Right ventricle myocardium inferior (tissue), 1 donor: ENCODE measurements at places on chromosomes 3 and 15.
A peak's percentile ranks its signal among the peaks of the same experiment; 100 is the strongest.

GRCh38 chr15:62758952-62759349 is 283.6 kb upstream of the TPM1 start:
- no peak for DNase-seq

GRCh38 chr15:74302821-74303359 is 64.6 kb downstream of the CYP11A1 start:
- DNase-seq: peak; percentile 59

DNA sequence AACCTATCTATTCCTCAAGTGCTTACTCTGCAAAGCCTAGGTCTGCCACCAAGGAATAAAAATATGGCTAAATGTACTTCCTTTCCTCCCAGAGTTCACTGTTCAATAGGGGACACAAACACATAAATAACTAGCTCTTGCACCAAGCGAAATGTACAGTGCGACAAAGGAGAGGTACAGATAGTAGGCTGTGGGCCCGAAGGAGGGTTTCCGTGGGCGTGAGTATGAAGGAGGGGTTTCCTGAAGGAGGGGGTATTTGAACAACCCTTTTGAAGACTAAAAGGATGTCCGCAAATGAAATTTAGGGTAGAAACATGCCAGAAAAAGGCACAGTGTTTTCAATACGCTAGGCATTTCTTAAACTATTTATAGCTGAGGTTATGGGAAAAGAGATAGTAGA is 207.9 kb downstream of the LPP start:
- DNase-seq: no peak

- peak; percentile 93 for DNase-seq
These were observed 63.7 kb upstream of the ULK4 start for GRCh38 chr3:42025370-42026138.

DNA sequence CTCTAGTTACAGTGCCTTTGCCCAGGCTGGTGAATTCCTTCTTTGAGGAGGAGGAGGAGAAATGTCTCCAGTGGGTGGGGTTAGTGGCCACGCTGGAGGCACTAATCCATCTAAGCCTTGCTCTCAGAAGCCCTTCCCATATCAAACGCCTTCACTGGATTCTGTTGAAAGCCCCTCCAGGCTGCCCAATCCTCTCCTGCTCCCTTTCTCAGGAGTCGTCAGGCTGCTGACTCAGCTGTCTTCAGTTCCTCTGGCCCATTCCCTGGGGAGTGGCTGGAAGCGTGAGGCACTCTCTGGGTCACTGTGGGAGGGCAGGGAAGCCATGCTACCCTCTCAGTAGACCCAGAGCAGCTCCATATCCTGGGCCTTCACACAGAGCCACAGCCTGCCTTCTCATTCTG is 2.7 kb downstream of the AP2M1 start:
- DNase-seq: no peak

DNA sequence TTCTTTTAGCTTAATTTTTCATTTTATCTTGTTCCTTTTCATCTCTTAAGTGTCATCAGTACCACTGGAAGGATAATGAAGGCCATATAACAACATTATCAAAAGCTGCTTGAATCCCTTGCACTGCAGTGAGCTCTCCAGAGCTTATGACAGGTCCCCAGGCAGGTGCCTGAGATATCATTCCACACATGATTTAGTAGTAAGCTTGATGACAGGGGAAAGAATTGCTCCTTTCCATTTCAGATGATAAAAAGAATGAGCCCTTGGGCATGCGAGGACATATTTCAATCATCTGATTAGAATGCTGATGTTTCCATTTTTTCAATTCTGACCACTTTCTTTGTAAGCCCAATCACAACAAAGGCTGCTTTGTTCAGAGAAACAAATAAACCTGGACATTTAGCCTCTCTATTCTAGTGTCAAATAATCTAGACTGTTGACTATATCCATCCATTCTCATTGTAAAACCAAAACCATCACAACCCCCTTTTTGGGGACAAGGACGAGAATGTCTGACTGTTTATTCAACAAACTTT is 567.8 kb downstream of the IGSF11 start:
- DNase-seq: no peak

DNA sequence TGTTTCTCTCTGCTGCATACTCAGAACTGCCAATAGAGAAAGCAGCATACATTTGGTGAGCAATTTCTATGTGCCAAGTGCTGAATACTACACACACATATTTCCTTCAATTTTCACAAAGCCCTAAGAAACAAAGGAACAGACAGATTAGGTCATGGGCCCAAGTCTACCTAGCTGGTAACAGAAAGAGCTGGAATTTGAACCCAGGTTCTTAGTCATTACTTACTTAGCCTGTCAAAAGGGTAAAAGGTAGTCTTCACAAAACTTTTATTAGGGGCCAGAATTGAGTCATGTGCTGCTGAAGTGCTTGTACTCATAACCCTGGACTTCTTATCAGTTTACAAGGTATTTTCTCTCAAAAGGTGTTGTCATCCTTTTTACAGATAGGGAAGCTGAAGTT is 10.4 kb upstream of the ABHD17C start:
- no peak for DNase-seq

GRCh38 chr3:47412842-47413520 is 32.2 kb downstream of the PTPN23 start:
- no peak for DNase-seq

GRCh38 chr3:71758091-71758490 is 4.4 kb downstream of the GPR27 start:
- no peak for DNase-seq

- DNase-seq: no peak
These were observed 36.0 kb downstream of the XYLB start for GRCh38 chr3:38382506-38383080.

- no peak for DNase-seq
These were observed 367.5 kb downstream of the ROBO2 start for GRCh38 chr3:77407441-77407840.

DNA sequence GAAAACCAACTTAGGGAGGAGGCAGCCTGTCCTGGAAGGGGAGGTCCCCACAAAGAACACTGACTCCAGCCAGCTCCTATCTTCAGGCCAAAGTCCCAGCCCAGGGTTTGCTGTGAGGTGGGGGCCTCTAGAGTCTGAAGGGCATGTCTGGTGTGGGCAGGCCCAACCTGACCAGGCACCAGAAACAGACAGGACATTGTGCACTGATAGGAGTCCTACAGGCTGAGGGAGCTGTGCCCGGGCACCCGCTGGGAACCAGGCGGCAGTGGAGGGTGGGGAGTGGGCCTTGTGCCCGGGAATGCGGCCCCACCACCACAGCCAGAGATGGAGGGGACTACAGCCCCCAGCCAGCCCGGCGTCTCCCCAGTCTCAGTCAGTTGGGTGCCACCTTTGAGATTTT is 161.4 kb downstream of the WNT7A start:
- no peak for DNase-seq

GRCh38 chr3:99638167-99638948 is at the start of gene COL8A1:
TSS of gene COL8A1 (plus strand) at chr3:99638594. CDS start at chr3:99790683, 152,089 bp downstream.
- peak; percentile 75 for DNase-seq

DNA sequence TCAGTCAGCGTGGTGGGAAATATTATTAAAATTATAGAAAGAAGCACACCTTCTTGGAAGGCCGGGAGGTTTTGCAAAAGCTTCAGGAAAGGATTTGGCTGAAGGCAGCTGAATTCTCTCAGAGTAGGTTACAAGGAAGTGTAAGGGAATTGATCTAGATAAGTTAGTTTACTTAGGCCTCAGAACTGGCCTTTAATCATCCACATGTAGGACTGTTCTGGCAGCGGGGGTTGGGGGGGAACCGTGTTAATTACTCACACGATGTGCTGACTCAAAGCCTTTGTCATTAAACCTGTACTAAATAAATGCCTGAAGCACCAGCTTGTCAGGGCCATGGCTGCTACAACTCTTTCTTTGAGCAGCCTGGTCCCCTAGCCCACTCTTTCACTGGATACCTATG is 12.8 kb downstream of the ASB14 start:
- no peak for DNase-seq

GRCh38 chr3:52436500-52437149 is 8.3 kb downstream of the SEMA3G start:
- DNase-seq: no peak

DNA sequence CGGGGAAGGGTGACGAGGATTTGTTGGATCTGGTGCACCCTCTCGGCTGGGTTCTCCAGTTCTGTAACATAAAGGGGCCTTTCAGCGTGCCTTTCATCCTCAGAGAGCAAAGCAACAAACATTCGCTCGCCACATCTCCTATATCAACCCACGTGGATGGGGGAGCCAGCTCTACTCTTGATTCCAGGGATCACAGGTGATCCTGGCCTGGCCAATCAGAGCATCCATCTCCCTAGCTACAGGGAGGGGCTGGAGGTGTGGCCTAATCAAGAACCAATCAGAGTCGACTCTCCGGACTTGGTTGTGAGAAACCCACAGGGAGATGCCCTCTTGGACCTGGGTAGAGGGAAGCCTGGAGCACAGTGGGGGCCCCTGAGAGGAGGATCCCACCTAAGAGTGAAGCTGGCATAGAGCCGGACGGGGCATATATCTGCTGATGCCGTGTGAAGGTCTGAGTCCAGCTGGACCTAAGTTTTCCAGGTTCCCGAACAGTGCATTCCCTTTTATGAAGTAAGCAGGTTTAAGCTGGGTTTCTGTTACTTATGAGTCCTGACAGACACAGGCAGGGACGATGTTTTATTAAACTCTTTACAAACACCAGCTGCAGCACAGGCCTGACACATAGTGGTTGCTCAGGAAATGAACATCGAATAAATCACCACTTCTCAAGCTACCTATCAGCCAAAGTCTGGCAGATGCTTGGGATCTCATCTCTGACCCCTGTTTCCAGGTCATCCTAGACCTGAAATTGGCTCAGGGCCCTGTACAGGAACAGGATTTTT is 50.7 kb upstream of the RAD18 start:
- DNase-seq: no peak

GRCh38 chr3:171057072-171057471 is 30.6 kb upstream of the SLC2A2 start:
- no peak for DNase-seq

DNA sequence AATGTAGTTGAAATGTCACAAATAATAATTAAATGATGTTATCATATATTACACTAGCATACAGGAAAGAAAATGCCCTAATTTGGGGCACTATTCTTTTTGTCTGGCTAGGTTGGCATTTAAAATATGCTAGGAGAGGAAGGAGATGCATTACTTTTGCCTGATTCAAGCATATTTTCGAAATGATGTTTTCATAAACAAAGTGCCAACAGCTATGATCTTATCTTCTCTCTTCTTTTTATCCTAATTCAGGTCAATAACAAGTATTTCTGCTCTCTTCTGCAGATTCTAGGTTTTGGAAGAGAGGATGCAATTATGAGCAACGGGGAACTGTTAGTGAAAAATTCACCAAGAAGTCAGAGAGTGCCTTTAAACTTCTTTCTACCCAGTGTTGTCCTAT is 55.8 kb upstream of the NR2F2 start:
- DNase-seq: no peak

DNA sequence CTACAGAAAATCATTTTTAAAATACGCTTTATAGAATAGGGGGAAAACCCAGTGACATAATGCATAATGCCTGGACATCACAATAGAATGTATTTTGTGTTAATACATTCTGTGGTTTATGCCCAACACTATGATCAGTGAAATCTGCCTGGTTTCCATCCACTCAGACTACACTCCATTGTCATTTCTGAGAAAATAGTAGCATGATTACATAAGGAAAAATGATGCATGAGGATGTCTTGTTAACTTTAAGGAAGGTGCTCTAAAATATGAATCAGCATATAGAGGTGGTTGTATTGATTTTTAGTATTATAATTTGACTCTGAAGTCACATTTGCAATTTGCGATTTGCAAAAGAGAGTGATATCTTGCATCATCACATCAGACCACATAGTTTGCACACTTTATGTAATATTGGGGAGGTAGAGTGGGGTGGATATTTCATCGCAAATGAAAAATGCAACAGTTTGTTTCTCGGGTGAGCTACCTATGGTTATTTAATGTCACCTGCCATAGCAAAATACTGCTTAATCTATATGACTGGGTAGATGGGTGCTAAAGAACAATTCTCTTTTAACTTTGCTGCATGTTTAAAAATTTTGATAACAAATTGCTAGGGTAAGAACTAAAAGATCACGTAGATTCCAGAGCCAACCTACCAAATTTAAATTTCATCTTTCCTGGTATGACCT is 403.9 kb downstream of the IL5RA start:
- DNase-seq: no peak

DNA sequence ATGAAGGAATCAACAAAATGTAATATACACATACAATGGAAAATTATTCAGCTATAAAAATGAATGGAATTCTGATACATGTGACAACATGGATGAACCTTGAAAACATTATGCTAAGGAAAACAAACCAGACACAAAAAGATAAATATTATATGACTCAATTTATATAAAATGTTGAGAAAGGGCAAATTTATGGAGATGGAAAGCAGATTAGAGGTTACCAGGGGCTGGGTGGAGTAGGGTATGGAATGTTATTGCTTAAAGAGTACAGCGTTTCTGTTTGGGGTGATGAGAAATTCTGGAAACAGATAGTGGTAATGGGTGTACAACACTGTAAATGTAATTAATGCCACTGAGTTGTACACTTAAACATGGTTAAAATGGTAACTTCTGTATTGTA is 50.9 kb downstream of the EMC4 start:
- DNase-seq: no peak

DNA sequence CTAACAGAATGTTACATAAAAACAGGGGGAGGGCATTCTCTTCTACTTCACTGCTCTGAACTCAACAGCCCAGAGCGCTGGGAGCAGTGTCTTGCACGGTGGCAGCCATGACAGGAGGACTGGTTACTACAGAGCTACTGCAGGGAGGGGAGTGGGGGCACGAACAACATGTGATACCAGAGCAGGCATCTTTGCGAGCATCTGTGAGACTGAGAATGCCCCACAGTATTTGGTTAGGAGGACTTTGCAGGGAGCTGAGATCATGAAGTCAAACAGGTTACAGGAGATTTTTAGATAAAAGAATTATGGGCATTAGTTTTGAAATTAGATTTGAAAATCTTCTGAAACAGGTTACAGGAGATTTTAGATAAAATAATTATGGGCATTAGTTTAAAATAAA is 58.8 kb upstream of the GOLGA8B start:
- no peak for DNase-seq

DNA sequence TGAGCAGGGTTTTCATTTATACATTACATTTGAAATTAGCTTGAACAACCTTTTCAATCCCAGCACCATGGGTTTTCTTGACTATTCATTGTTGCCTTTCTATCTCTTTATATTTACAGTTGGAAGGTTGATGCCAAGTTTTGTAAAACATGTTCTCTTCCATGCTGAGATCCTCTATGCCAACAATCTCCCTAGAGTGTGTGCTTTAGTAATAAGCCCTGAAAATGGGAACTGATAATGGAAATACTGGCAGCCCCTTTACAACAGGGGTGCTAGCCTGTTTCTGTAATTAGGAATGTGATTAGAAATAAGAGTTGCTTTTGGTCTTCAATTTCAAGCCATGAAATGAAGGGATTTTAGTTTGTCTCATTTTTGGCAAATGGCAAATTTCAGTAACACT is 239.9 kb upstream of the NAALADL2 start:
- no peak for DNase-seq

- no peak for DNase-seq
These were observed 86.8 kb downstream of the SYNPR start for GRCh38 chr3:63364910-63365309.
